ENCODE measurements at places on chromosomes 5 and 9. TPM values are rescaled to one million over a fixed set of nuclear protein-coding genes. Genes with fewer than 3 reads are reported as not detected.

DNA sequence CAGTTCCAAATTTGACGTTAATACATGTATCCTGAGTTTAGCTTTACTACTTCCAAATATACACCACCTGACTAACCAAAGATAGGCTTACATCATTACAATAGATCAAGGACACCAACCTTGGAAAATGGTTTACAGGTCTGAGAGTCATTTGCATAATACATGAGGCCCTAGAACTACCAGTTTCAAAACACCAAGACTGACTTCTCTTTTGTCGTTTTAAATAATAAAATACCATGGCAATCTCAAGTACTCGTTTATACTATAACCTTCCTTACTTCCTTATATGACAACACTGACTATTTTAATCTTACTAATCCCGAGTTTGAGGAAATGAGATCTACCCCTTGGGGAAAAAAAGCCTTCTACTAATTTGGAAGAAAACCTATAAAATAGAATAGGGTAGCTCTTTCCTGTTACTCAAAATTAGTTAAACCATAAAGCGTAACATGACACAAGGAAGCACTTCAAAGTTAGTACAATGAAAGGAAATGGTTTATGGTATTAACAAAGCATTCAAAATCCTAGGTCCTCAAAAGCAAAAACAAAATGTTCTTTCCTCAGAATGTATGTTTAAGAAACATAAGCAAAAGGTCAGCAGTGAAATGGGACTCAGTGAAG lies 42.1 kb downstream of the UBQLN1 start:
- peaks cover 18% of the 10 kb centered on the region for H3K36me3 ChIP-seq
- no peak overlapping the region for H3K4me3 ChIP-seq
- H3K27ac ChIP-seq: no peak overlapping the region
- no peak for DNase-seq
- H3K27me3 ChIP-seq: no peaks in the 10 kb centered on the region
- H3K4me1 ChIP-seq: no peaks in the 10 kb centered on the region

Gene PLGRKT
- total RNA-seq: 20.2 TPM

Gene RPL35
- total RNA-seq: 2,153 TPM

Gene SAPCD2
- 42.8 TPM for total RNA-seq

Gene MOB3B
- total RNA-seq: 0.03 TPM

Gene RGMB
- 2.3 TPM for total RNA-seq

Gene ADAMTSL2
- total RNA-seq: 1.0 TPM

Gene B4GALT1
- total RNA-seq: 15.7 TPM

Gene ATP10B
- not detected for total RNA-seq

Gene MGAT1
- 50.1 TPM for total RNA-seq

Measured in HepG2 (cell line).